ENCODE measurements at places on chromosomes 12 and 14.

GRCh38 chr12:26150736-26151450 lies 26.1 kb upstream of the BHLHE41 start:
- peak; percentile 34 for DNase-seq

- DNase-seq: no peak
These were observed 1455.6 kb upstream of the TMEM132C start for GRCh38 chr12:126811391-126811790.

DNA sequence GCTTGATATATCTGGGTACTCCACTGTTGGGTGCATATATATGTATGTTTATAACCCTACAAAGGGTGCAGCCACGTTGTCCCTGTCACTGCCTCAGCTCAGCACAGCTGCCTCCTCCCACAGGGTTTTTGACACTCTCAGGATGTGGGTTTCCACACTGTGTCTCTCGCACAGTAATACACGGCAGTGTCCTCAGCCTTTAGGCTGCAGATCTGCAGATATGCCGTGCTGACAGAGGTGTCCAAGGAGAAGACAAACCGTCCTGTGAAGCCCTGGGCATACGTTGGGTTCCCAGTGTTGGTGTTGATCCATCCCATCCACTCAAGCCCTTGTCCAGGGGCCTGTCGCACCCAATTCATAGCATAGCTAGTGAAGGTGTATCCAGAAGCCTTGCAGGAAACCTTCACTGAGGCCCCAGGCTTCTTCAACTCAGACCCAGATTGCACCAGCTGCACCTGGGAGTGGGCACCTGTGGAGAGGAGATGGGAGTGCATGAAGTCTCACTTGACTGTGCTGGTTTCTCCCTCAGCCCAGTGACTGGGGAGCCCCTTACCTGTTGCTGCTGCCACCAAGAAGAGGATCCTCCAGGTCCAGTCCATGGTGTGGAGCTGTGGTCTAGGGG lies 498.7 kb downstream of the TMEM121 start:
- no peak for DNase-seq

DNA sequence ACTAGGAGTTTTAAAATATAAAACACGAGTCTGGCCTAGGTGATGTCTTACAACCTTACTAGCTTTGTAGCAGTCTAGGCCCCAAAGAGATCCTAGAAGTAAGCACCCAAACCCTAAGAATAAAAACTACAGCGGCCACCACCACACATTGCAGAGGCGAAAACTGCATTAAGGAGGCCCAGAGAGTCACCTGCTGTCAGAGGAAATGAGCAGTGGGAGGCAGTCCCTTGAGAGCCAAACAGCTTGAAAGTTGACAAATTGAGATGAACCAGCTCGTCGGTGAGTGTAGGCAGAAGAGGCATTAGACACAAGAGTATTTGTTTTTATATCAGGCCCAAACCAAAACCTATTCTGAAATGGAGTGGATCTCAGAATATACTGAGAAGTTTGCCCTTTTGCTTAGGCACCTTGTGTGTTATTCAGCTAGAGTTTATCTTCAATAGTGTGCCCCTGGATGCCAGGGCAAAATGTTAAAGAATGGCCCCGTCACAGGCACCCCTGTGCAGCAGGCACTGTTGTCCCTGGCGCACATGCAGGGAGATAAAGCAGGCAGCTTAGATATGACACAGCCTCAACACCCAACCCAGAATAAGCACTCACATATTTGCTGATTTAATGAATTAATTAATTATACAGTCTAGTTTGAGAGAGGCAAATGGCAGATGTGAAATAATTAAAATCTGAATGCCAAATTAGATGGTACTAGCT lies 56.7 kb downstream of the TTC7B start:
- DNase-seq: peak; percentile 29

GRCh38 chr12:95976416-95976832 lies 19.7 kb downstream of the HAL start:
- no peak for DNase-seq

DNA sequence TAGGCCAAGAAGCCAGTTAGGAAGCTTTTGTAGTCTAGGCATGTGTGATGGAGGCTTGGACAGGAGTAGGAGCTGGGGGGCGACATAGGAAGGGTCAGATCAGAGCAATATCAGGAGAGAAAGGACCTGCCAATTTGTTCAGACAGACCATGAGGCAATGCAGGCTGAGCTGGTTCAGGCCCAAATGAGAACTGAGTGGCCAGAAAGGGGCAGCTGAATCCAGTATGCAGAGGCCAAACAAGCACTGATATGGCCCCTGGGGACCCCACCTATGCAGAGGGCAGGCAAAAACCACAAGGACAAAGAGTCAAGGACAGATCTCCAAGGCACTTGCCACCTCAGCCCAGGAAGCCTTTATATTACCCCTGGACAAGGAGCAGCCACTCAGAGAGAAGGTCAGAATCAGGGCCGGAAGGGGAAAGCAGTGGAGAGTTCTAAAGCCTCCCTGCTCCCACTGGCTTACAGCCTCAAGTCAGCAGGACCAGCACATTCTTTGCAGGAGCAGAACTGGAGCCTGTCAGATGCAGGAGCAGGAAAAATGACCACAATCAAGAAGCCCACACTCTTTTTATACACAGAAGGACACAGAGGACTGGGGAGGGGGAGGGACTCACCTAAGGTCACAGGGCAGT lies 37.2 kb downstream of the CLMN start:
- no peak for DNase-seq

DNA sequence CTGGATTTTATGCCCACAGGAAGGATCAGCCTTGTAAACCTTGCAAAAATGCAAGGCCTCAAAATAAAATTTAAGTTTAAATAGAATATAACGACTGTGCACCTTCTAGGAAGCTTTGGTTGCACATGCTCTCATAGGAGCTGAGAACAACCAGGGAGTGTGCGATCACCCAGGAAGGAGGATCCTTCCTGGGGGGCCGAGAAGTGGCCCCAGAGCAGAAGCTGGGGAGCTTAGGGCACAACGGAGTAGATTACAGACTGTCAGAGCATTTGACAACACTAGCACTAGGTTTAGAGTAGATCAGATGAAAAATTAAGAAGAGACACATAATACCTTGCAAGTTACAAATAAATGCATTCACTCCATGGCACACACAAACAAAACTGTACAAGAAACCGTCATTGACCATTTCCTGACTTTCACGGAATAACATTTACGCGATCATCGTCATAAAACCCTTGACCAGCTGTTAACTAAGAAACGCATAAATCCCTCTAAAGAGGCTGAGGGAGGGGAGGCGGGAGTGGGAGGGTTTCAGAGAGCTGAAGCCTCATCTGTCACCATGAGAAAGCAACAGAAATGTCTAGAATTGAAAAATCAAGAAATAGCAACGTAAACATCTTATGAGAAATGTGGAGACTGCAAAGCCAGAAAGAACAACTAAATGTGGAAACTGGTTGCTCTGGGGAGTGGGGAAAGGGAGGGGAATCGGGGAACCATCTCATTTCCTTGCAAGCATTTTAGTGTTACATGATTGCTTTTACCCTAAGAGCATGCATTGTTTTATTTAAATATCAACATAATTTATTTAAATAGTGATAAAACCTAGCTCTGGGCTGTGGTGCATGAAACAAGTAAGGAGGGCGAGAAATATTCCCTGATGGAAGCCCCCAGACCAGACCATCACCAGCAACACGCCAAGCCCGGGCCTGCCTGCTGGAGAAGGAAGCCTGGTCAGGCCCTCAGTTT lies 13.1 kb upstream of the CCDC85C start:
- DNase-seq: no peak

DNA sequence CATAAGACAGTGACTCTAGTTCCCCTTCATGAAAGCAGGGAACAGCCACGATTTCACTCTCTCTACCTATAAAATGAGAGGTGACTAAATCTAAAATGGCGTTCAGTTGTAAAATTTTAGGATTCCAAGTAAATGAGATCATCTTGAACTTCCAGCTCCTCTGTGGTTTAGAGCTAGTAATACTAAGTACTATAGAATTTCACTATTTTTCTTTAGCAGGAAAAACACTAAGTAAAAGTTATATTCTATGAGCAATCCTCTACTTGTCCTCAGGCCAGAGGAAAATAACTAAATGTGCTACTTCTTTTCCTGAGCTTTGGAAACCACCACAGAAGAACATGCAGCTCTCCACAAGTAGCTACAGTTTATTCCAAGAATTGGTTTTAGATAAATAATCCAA lies 55.6 kb downstream of the NIN start:
- DNase-seq: no peak

DNA sequence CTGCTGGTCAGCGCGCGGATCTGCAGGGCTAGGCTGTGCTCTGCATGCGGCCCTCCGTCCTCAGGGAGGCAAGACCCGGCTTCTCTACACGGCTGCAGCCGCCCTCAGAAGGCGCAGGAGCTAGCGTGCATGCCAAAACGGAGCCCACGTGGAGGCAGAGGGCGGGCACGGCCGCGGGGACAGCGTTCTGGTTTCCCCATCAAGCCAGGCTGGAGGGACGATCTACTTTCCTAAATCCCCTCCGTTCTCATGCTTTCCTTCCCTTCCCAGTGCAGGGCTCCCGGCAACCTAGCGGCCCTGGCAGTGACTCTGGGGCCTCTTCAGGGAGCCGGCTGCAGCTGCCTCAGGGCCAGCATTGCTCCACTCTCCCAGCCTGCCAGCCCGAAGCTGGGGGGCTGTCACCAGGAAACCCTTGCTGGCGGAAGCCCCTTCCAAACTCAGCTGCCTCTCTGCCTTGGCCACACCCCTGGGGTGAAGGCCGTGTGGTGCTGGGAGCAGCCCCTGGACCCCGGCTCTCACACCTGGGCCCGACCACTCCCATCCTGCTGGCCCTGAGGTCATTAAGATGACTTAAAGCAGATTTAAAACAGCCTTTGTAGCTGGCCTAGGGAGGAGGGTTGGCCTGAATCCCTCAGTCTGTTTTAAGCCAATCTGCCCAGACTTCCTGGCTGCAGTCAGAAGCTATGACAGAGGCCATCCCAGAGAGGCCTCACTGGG lies 9.2 kb upstream of the GOLGA3 start:
- DNase-seq: no peak

GRCh38 chr14:35133542-35134328 lies 11.4 kb downstream of the PRORP start:
- no peak for DNase-seq

DNA sequence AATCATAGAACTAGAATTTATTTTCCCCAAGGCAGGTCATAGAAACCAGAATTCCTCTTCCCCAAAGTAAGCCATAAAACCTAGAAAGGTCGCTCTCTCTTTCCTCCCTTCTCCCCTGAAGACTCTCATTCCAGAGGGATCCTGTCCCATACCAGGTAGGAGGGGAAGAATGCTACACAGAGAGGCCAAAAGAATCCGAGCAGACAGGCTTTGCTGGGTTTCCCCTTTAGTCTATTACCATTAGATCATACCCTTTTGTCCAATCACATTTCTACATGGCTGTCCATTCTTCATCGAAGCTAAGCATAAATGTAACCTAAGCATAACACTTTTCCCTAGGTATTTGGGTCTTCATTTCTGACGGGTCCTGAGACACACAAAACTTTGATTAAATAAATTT lies 204.5 kb downstream of the SPTSSA start:
- no peak for DNase-seq

GRCh38 chr14:33793398-33794110 lies 157.3 kb downstream of the EGLN3 start:
- no peak for DNase-seq

DNA sequence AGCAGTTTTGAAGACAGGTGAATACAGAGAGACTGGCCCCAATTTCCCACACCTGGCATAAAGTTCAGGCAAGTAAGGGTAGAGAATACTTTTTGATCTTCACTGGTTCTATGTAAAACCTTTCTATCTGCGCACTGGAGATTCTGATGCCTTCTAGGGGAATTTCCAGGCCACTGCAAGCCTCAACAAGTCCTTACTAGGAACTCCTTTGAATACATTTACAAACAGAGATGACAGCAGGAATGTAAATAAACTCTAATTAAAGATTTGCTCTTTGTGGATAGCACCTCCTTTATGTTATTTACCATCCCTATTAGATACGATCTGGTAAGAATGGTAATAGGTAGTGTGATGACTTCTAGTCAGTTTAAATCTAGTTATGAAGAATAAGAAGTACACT lies 69.2 kb downstream of the NTN4 start:
- no peak for DNase-seq

DNA sequence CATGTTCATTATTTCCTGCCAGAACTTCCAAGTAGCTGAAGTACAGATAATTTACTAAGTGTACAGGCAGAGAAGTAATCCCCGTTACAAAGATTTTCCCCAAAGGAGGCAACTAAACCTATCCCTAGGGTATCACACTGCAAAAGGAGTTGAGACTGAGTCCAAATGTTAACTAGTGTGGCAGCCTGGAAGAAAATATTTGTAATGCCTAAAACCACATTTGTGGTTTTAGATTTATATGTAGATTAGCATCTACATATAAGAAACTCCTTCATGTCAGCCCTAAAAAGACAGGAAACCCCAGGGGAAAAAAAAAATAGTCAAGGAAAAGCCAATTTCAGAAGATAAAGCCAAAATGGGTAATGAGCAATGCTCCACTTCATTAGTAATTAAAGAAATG lies 1.4 kb upstream of the RNASE12 start:
- DNase-seq: no peak

GRCh38 chr12:27304856-27305255 lies 27.8 kb upstream of the BMAL2 start:
- DNase-seq: peak; percentile 35

GRCh38 chr14:89015016-89015415 lies 190.6 kb downstream of the TTC8 start:
- no peak for DNase-seq

DNA sequence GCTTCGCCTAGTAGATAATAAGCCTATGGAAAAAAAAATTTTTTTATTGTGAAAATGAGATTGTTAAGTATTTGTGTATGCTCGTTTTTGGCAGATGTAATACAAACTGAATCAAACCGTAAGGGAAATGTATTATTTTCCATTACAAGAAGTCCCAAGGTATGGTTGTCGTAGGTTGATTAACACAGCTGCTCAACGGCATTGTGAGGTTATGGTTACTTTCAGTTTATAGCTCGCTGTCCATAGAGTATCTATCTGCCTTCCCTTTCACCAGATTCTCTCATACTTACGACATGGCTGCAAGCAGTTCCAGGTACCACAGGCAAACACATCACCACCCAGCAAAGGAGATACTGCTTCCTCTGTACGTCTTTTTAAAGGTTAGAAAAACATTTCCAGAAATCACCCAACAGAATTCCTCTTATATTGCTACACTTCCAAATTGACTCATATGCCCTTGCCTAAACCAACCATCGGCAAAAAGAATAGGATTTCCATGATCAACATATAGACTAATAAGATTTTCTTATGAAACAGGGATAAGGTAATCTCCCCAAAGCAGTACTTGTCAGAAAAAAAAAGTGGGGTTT lies 338.6 kb downstream of the SYT1 start:
- DNase-seq: no peak

GRCh38 chr12:119072440-119072839 lies 91.1 kb downstream of the SRRM4 start:
- DNase-seq: no peak

GRCh38 chr12:74794522-74794921 lies 256.9 kb downstream of the ATXN7L3B start:
- no peak for DNase-seq

GRCh38 chr12:79086541-79087296 lies 222.1 kb downstream of the SYT1 start:
- no peak for DNase-seq

GRCh38 chr12:104534162-104534856 lies 77.6 kb downstream of the CHST11 start:
- DNase-seq: peak; percentile 16

Measured in inflammatory macrophage (primary cell).